Ascending aorta (tissue), 2 donors: ENCODE measurements at places on chromosomes 11 and 22.

DNA sequence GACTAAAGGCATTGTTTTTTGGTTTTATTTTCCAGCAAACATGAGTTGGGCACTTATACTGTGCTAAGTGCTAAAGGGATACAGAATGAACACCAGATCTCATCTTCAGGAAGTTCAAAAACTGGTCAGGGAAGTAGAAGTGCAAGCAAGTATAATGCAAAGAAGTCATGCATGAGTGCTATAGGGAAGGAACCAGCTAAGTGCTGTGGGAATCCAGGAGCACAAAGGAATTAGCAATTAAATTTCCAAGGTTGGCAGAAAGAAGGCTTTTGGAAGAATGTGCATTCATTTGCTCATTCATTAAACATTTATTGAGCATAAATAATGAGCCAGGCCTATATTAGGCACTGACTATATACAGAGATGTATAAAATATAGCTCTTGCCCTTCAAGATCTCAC is 143.7 kb upstream of the ARHGAP42 start:
- DNase-seq: no peak

DNA sequence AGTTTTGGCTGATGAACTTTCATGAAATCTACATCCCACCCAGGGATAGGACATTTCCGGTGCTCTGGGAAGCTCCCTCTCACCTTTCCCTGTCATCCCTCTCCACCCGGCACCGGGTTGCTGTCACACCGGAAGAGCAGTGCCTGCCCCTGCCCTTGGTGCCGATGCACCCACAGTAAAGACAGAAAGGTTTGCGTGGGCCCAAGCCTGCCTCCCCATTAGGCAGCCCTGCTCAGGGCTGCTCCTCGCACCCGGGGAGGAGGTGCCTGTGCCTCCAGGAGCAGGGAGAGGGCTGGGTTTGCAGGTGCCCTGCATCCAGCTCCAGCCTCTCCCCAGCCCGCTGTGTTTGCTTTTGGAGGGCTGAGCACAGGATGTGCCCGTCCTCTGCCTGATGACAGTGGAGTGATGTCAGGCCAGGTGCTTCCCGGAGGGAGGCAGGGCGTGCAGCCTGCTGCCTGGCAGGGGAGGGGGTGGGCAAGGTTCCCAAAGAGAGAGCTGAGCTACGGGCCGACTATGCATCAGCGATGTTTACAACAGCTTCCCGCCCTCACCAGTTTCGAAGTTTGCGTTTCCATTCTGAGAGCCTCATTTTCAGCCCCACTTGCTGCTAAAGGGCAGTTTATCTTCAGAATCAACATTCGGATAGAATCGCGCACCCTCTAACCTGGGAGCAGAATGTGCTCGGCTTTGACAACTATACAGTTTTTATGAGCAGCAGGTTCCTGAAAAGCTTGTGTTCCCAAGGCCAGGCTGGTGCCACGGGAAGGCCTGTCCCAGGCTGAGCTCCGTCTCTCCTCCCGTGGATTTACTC is 83.2 kb upstream of the CLDN5 start:
- DNase-seq: no peak

- DNase-seq: peak; percentile 89
Measured at GRCh38 chr22:25759825-25760231, 17.8 kb downstream of the MYO18B start.

- DNase-seq: no peak
Measured at GRCh38 chr11:57288771-57289579, 35.8 kb downstream of the TNKS1BP1 start.

DNA sequence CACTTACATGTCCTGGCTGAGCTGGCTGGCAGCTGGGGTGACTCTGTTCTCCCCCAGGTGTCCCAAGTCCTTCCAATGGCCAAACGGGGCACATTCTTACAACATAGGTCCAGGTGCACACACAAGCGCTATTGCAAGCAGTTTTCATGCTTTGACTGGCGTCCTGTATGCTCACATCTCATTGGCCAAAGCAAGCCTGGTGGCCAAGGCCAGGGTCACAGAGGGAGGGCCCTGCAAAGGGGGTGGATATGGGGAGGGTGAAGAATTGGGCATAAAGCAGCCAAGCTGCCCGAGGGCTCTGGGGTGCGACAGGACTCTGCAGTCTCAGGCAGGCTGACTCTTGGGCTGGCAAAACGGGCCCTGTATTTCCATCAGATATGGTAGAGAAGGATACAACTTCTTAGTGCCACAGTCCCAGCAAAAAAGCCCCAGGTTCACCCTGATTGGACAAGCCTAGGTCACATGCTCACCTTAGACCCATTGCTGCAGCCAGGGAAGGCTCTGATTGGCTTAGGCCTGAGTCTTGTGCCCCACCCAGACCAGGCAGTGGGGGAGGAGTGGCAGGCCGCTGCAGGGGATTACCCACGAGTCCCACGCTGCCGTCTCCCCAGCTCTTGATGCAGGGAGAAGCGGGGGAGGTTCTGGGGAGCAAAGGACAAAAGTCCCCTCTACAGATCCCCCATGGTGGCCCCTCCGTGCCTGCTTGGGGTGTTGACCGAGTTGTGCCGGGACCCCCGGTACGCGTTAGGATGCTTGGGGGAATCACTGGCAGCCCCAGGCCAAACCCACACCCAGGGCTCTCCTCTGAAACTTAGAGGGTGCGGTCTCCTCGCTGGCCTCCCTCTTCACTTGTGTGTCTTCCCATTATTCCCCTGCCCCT is 110.8 kb downstream of the ARHGAP8 start:
- no peak for DNase-seq

DNA sequence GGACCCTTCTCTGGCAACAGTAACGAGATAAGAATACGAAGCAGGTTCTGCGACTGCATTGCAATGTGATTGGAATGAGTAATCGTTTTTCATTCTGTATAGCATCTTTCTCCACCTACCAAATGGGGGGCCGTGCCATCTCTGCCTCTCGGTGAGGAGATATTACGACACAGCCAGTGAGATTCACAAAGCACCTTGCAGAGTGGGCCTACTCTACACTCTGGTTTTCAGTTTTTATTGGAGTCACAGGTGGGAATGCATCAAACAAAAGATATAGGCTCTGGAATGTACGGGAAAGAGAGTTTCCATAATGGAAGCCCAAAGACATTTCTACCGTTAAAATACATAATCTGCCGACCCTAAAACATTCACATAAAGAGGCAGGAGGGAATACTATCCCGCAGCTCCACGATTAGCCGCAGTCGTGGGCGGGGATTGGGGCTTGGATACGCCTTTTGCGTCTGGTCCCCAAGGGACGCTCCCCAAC is 423 bp upstream of the RTN3 start:
- no peak for DNase-seq

DNA sequence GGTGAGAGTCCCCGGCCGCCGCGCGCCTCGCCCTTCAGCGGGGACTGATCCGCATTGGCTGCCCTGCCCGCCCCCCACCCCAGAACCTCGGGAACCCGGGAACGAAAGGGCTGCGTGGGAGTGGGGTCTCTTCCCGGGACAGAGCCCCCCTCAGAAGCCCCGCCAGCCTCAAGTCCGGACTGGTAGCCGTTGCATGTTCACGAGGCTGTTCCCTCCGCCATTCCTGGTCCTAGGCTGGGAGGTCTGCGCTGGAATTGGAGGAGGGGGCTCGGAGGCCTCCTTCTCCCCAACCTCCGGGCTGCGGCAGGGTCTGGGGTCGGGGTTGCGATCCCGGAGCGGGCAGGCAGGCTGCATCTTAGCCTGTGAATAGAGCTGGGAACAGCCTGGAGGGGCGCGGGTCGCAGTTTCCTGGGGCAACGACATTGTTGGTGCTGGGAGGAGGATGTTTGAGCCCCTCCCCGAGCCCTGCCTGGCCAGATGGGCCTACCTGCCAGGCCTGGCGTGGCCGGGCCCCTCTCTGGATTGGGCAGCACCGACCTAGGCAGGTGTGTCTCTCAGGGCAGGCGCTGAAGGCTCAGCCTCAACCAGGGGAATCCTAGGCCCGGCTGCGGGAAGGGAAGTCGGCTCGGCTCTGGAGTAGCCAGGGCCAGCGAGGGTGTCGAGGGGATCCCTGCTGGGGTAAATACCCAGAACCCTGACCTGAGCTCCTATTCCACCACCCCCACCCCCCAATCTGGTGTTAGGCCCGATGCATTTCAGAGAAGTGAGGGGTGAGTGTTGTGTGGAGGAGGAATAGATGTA is 670 bp downstream of the MAPK8IP1 start:
- no peak for DNase-seq
